ENCODE measurements at places on chromosomes 3 and 15.

- no peak for ATAC-seq
These were observed 4.9 kb upstream of the ALAS1 start for GRCh38 chr3:52193065-52193464.

- no peak for ATAC-seq
These were observed 11.4 kb upstream of the ATP2B2 start for GRCh38 chr3:10516544-10517452.

GRCh38 chr3:177603148-177603603 is 405.9 kb upstream of the TBL1XR1 start:
- ATAC-seq, result peak; percentile 21

GRCh38 chr3:63559884-63560283 is 92.6 kb upstream of the SNTN start:
- no peak for ATAC-seq

DNA sequence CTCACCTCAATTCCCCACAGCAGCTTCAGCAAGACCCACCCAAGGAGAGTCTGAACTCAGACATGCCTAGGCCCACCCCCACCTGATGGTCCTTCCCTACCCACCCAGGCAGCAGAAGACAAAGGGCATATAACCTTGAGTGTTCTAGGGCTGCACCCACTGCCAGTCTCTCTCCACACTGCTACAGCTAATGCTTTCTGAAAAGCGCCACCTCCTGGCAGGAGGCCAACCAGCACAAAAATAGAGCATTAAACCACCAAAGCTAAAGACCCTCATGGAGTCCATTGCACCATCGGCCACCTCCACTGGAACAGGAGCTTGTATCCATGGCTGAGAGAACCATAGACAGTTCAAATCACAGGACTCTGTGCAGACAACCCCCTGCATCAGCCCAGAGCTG is 11.3 kb upstream of the RPL39L start:
- peak; percentile 61 for ATAC-seq

DNA sequence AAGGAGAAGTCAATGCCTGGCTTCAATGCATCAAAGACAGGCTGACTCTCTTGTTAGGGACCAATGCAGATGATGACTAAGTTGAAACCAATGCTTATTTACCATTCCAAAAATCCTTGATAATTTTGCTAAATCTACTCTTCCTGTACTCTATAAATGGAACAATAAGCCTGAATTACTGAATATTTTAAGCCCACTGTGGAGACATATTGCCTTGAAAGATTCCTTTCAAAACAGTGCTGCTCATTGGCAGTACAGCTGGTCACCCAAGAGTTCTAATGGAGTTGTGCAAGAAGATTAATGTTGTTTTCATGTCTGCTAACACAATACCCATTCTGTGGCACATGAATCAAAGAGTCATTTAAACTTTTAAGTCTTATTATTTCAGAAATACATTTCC is 181.0 kb upstream of the CBLB start:
- no peak for ATAC-seq

DNA sequence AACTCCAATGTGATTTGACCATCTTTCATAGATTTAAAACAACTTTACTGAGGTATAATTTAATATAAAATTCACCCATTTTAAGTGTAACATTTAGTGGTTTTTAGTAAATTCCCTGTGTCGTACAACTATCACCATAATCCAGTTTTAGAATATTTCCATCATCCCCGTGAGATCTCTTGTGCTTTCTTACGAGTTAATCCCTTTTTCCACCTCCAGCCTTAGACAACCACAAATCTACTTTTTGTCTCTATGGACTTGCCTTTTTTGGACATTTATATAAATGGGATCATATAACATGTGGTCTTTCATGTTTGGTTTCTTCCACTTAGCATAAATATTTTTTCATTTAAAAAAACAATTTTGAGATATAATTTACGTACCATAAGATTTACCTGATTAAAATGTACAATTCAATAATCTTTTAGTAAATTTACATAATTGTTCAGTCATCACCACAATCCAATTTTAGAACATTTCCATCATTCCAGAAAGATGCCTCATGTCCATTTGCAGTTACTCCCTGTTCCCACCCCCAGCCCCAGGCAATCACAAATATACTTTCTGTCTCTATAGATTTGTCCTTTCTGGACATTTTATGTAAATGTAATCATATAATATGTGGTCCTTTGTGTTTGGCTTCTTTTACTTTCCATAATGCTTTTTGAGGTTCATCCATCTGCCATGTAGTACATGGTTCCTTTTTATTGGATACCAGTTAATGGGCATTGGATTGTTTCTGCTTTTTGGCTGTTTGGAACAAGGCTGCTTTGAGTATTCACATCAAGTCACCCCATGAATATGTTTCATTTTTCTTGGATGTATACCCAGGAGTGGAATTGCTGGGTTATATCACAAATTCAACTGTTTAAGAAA is 3.1 kb downstream of the OXSR1 start:
- no peak for ATAC-seq

DNA sequence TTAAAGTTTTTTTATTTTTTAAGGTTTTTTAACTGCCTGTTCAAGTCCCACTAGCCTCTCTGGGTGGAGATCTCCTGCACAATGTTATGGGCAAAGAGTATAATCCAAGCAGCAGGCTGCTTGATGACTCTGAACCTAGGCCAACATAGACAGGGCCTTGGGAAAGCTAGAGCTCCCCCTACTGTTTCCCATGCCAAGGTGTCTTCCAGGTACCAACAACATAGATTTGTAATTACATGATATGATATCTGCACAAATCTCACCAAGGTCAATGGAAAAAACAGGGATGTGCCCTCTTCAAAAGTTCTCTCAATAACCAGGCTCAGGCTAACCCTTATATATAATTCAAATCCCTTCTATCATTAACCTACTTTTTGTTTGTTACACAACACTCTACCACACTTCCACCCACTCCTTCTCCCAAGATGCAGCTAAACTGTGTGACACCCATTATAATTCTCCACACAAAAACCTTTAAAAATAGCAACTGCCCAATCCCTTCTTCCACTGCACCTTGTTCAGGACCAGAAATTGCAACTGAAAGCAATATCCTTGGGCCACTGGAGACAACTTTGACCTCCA is 43.8 kb downstream of the RBM15B start:
- peak; percentile 94 for ATAC-seq

DNA sequence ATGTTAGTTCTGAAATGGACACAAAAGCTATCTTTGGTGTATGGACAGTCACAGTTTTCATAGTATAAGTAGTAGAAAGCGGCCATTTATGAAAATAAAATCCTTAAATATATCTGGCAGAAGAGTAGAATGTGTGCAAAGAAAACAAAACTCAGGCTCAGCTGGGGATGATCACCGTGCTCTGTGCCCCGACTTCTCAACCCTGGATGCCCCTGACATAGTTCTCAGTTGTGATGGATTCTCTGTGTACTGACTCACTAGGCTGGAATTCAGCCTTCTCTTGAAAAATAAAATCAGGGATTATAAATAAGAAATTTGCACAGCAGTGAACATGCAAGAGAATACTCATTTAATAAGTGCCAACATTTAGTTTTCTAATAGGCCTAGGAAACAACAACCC is 925.1 kb upstream of the NR2F2 start:
- no peak for ATAC-seq

DNA sequence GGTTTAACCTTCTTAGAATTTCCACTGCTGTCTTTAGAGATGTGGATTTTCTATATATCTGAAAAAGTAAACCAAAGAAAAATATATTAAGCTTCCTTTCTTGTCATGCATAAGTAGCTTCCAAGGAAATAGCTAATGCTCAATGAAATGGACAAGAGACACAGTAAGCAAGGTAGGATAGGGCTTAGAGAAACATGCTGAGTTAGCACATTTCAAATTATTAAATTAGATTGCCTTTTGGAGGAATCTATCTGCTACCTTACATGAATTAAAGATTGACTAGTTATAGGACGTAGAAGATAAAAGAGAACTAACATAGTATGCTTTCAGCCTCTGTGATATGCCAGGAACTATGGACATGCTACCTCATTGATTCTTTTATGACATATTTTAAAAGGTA is 824.6 kb downstream of the TUSC7 start:
- ATAC-seq, result no peak

GRCh38 chr3:58158442-58159153 is 52.2 kb downstream of the DNASE1L3 start:
- no peak for ATAC-seq

- ATAC-seq, result no peak
These were observed 74.4 kb downstream of the CPN2 start for GRCh38 chr3:194276768-194277103.

DNA sequence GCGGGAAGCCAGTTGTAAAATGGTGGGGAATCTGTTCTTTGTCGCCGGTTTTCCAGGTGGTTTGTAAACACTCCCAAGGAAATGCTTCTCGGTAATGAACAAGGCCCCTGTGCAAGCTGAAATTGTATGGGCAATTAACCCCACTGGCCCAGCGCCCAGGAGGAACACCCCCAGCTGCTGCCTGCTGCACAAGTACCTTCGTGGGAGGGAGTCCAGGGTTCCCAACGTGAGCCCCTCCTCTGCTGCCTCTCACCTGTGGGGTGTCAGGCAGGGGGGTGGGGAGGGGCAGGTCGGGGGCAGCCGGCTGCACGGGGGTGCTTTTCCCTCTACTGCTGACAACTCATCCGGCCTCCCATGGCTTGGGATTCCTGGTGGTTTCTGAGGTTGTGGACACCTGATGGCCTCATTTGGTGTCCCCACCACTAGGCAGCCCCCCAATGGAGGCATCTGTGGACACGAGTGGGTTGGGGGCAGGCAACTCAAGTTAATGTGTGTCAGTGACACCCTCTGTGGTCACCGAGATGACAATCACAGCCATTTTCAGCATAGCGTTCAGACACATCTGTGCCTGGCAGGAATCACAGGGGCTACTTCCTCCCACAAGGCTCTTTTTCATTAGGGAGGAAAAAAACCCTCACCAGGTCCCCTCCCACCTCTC is 35.6 kb upstream of the PRR23E start:
- ATAC-seq, result no peak

DNA sequence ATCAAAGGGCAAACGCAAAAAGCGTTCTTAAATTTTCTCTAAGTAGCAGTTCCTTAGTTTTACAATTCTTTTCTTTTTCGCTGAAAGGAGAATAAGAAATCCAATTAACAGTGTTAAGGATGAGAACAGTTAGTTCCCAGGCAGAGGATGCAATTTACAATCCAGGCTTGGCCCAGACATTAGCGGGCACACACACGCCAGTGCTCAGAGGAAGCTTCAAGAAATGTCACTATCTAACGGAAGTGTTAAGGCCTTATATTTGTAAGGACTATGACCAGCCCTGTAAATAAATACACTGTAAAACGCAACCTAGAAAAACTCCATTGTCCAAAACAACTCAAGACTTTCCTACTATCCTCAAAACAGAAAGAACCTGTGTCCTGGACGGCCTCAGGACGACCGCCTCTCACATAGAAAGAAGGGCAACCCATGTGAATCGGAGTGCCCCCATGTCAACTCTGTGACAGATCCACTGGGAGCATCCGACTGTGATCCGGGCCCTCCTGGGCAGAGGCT is 1.3 kb downstream of the ACAP2 start:
- ATAC-seq, result no peak

- no peak for ATAC-seq
These were observed 79.9 kb downstream of the CHSY1 start for GRCh38 chr15:101171954-101172353.

DNA sequence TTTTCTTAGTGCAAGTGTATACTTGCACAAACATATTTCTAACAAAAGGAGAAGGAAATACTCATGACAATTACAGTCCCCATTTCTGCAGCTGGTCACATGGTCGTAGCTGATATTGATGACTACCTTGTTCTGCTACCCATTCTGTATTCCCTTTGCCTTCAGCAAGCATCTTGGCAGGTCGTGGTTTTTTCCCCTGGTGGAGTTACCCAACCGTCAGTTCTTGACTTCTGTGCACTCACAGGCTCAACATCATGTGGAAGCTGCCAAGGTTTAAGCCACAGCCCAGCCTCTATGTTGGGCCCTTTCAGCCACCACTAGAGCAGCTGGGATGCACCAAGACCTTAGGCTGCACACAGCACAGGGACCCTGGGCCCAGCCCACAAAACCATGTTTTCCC is 56.1 kb downstream of the VGLL3 start:
- ATAC-seq, result no peak

DNA sequence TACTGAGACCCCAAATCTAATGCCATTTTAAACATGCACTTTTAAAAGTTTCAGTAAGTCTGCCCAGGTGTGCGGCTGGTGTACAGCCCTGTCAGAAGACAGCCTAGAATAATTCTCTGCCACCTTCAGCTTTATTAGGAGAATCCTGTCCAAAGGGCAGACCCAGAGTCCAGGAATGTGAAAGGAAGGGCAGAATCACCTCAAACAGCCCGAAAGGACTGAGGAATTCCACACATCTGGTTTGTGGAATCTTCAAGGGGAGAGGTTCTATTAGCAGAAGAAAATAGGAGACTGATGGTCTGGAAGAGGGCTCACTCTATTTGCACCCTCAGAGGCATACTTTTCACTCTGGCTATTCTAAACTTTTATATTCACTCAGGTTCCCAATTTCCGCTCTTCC is 46.6 kb downstream of the TYRO3 start:
- no peak for ATAC-seq

DNA sequence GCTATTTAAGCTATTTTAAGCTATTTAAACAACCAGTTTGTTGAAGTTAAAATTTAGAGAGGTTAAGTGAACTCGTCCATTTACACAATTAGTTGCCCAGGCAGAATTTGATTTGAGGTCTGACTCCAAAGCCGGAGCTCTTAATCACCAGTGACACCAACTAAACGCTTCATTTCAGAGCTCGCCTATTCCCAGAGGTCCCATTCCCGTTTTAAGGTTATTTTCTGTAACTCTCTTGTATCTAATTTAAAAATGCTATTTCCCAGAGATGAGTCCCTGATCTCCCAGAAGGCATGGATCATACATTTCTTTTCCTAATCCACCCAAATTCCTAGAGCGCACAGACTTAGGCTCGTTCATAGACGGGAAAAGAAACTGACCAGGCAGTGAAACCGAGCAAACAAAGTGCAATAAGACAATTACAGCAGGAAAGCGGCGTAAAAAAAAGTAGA is 904 bp upstream of the MCTP2 start:
- ATAC-seq, result no peak

DNA sequence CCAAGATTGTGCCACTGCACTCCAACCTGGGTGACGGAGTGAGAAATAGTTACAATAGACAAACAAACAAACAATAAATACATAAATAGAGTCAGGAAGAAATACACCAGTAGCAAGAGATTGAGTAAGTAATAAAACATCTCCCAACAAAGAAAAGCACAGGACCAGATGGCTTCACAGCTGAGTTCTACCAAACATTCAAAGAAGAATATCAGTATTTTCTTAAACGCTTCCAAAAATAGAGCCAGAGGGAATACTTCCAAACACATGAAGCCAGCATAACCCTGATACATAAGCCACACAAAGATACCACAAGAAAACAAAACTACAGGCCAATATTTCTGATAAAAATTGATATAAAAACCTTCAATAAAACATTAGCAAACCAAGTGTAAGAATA is 30.7 kb upstream of the IGSF10 start:
- no peak for ATAC-seq

DNA sequence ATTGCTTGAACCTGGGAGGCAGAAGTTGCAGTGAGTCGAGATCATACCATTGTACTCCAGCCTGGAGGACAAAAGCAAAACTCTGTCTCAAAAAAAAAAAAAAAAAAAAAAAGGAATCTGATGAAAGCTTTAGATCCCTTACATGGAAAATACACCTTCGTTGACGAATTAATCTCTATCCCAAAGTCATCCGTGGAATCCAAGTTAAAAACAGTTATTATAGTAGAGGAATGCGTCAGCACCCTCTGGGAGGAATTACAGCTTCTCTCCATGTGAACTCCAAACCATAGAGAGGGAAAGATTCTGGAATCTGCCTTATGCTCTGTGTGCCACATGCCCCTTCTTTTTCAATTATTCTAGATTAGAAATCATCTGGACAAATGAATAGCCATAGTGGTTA is 192.3 kb upstream of the C2CD4B start:
- ATAC-seq, result no peak
